Activated CD8-positive, alpha-beta T cell treated with anti-CD3 and anti-CD28 coated beads for 36 hours (primary cell): ENCODE measurements at places on chromosomes 5 and 9. TPM values are rescaled to one million over a fixed set of nuclear protein-coding genes. Genes with fewer than 3 reads are reported as not detected.

DNA sequence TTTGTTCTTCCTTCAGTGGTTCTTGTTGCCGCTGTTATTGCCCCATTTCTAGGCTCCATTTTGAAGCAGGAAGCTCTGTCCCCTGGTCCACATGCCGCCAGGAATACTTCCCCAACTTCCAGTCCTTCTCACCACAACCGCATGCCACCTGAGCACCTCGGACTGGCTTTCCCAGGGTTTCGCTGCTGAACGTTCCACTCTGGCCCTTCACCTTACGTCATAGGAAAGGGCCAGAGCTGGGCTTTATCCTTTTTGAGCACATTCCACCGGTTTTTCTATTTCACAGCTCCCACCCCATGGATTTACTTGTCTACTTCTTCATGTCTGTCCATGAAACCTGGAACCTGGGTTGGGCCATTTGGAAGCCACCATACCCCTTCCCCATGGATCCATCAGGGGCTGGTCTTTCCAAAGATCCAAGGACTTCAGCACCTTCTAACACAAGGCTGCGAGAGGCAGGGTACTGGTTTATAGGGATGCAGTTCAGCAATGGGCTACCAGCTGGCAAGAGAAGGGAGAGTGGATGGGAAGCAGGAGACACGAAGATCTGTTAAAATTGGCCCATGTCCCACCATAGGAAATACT lies 557.4 kb downstream of the BNC2 start:
- no peak for DNase-seq

- no peak for DNase-seq
Measured at GRCh38 chr5:124581738-124582560, 164.5 kb downstream of the ZNF608 start.

DNA sequence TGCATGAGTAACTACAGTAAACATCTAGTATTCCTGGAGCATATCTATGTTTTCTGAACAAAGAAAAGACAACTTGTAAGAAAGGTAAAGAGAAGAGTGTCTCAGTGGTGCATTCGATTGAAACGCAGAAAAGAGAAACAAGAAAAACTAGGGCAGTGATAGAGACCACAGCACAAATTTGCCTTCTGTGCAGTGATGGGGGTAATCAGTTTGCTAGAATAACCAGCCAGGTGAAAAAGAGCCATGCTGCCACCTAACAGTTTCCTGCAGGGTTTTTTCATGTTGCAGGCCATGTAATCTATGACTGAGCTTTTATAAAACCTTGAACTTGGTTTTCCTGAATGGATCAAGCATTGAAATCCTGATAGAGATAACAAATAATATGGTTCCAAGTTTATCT lies 198.4 kb upstream of the MEF2C start:
- DNase-seq: no peak

DNA sequence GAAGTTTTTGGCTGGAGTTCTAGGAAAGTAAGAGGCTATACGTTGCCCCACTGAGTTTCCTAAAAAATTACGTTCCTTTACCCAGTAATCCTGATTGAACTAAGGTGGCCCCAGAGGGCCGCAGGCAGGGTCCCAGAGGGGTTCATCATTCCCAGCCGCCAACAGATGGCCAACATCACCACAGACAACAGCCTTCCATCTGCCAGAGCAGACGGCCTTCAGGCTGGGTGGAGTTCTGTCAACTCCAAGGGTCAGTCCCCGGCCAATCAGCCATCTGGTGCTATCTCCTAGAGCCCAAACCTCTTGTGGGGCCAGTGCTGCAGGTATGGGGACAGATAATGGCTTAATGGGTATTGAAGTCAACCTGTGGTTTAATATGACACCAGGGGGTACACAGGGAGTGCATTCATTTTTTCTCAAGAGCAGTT lies 30.4 kb downstream of the TBC1D2 start:
- DNase-seq: no peak

DNA sequence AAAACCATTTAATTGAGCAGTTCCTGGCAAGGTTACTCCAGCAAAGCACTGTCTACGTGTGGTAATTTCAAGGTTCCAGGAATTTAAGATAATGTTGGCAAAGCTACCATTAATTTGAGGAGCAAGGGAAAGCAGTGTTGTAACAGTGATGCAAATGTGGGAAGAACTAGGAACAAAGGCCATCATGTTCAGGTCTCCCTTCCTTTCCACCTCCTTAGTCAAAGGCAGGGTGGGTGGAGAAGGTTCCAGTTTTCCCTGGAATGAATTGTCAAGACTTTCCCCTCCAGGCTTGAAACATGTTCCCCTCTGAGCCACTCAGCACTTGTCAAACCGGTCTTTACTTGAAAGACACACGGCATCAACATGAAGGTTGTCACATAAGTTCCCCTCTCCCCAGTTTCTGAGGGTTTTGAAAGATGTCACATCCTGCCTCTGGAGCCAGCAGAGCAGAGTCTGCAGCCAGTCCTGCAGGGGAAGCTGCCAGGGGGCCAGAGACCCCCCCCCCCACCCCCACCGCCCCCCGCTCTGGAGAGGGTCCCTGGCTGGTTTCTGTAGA lies 226.0 kb downstream of the GAS1 start:
- no peak for DNase-seq

DNA sequence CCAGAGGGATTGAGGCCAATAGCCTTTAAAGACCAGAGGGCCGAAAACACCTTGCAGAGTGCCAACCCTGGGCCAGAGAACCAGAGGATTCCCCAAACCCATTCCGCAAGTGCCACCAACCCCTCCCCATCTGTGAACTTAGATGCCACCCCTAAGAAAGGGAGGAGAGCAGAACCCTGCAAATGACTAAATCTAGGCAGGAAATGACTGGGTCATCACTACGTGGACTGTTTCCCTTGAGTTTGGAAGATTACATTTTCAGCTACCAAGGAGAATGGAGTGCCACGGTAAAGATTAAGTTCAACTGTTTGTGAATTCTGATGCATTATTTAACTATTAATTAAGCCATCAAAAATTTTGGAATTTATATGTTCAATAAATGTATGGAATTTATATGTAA lies 142.8 kb downstream of the ENC1 start:
- DNase-seq: no peak

GRCh38 chr5:48192-48591 lies 43.8 kb upstream of the PLEKHG4B start:
- DNase-seq: no peak

- DNase-seq: no peak
Measured at GRCh38 chr9:131076347-131077195, 19.8 kb upstream of the AIF1L start.

DNA sequence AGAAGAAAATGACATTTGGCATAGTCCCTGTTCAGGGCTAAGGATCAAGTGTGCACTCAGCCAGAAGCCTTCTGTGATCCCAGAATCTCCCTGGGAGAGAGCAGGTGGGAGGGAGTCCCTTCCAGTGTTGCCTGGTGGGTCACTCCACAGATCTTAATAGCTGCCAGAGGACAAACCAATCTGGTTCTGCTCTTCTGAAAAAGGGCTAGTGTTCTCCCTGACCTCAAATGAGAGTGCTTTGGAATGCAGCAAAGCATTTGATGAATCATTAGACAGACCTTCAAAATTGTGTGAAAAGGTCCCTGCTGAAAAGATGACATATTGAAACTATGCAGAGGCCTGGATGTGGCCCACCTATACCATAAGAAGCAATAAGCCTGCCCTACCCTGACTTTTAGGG lies 339.7 kb downstream of the TMEM232 start:
- no peak for DNase-seq

- no peak for DNase-seq
Measured at GRCh38 chr5:135276151-135276550, 122.9 kb downstream of the MACROH2A1 start.

- DNase-seq: no peak
Measured at GRCh38 chr5:158641016-158641415, 458.7 kb downstream of the EBF1 start.

DNA sequence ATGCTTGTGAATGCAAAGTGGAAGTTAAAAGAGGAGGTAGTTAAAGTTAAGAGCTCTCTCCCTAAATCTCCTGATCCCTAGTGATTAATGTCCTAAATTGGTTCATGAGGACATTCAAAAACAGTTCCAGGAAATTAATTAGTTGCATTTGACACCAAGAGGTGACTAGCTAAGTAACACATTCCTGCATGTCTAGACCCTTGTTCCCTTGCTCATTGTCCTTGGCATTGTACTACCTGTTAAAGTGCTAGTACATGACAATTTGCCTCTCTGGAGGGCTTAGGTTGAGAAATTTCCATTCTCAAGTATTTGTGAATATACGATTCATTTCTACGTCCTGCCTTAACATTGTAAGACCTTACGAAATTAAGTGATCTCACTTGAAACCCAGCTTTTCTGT lies 278.6 kb upstream of the CDH10 start:
- no peak for DNase-seq

GRCh38 chr5:37842048-37842447 lies 2.2 kb upstream of the GDNF start:
- no peak for DNase-seq

DNA sequence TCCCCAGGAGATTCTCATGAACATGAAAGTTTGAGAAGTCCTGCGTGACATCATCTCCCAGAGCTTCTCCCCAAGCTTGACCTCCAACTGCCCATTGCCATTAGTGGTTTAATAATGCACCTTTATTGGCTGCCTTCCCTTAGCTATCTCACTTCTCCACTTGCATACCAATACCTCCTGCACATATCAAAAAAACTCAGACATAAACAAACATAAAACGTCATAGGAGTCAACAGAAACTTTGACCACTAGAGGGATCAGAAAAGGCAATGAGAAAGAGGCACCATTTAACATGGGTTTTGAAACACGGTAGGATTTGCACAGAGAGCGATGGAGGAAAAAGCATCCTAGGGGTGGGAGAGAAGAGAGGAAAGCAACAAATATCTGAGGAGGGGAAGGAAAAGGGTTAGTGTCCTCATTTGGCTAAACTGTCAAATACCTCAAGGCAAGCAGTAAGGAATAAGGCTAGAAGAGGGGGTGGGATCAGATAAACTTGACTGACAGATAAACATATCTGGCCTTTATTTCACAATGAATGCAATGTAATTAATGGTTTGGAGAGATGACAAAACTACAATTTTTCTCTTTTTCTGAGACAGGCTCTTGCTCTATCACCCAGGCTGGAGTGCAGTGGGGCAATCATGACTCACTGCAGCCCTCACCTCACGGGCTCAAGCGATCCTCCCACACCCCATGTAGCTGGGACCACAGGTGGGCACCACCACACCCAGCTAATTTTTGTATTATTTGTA lies 27.0 kb downstream of the GNAQ start:
- no peak for DNase-seq

- no peak for DNase-seq
Measured at GRCh38 chr9:13445103-13445500, 165.6 kb upstream of the MPDZ start.

DNA sequence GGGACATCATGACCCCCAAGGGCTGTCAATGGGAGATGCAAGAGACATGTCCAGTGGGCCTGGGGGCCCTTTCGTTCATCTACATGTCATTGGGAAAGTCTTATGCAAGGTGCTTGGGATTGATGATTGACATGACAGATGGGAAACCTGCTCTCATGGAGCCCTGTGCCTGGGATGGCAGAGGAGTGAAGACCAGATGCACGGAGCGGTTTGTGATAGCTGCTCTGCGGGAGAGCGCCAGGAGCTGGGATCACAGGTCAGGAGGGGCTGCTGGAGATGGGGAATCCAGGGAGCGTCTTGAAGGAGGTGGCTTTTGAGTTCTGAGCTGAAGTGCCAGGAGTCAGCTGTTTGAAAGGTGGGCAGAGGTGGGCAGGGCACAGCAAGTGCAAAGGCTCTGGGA lies 104.3 kb downstream of the FGF18 start:
- no peak for DNase-seq

GRCh38 chr5:16066810-16067209 lies 112.8 kb downstream of the MARCHF11 start:
- no peak for DNase-seq

- DNase-seq: no peak
Measured at GRCh38 chr5:178301641-178302040, 69.0 kb upstream of the PHYKPL start.

GRCh38 chr5:134106991-134107701 lies 7.3 kb upstream of the TCF7 start:
- no peak for DNase-seq

GRCh38 chr5:33367416-33367815 lies 73.3 kb upstream of the TARS1 start:
- no peak for DNase-seq

DNA sequence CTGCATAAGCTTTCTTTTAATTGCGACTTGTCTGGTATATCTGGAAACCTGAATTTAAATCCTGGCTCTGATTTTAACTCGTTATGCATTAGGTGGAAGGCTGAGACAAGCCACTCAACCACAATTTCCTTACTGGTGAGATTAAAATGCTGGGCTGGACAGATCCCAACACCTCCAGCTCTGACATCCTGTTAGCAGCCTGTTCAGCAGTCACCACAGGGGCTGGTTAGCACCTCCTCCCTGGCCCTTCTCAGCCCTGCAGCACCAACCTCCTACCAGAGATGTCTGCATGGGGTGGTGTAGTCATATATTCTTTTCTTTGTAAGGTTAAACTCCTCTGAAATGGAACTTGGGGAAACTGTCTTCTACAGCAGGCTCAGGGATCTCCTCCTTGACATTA lies 156.5 kb upstream of the NFIL3 start:
- DNase-seq: no peak

DNA sequence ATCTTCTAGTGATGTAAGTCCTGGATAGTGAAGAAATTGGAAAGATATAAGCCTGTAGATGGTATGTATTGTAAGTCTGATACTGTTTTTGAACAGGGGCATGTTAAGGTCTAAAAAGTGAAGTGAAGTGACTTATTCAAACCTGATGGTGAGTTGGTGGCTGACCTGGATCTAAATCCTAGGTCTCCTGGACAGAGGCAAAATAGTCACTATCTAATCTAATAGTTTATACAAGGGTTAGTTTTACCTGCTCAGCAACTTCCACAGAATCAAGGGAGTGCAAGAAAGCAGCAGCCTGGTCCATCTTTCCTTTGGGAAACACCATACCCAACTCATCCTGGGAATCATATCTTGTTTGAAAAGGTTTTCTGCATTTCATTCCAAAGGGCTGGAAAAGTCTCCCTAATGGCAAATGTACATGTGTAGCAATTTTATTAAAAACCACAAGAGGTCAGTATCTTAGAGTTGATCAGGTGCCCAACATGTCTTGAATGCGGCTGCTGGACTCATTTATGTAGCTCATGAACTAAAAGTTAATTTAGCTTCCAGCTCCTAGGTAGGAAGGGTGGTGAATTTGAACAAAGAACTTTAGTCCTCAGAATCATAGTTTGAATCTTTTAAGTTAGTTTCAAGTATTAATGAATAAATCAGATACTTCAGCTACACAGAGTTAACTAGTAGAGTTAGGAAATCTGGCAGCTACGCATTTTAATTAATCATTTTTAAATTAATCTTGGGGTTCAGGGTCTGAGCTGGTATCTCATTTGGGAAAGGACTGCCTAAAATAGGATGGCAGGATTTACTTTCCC lies 26.0 kb downstream of the SKP2 start:
- no peak for DNase-seq

DNA sequence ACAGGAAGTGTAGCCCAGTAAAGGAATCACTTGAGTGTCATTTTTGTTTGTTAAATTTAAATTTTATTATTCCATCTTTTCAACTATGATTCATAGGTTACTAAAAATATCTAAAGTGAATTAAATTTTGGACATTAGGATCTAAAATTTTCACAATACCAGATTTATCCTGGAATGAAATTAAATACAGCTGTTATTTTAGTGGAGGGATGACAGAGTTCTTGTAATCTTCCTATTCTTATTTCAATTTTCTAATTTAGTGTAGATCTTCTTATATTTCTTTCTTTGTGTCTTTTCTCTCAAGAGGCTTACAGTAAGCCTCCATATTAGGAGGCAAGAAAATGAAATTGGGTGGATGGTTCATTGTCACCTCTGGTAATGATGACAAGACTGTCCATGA lies 167.9 kb upstream of the TNC start:
- DNase-seq: no peak

GRCh38 chr9:132986640-132987620 lies 8.4 kb downstream of the GFI1B start:
- DNase-seq: peak; percentile 15

MRRF gene
- 69.8 TPM for total RNA-seq

BRINP1 gene
- not detected for total RNA-seq

CTXN3 gene
- not detected for total RNA-seq
